ENCODE measurements at places on chromosomes 2 and 18. TPM values are rescaled to one million over a fixed set of nuclear protein-coding genes. Genes with fewer than 3 reads are reported as not detected.

CXCR4 gene
- polyA plus RNA-seq, result 35.8 TPM

PUM2 gene
- polyA plus RNA-seq, result 63.0 TPM

CASP10 gene
- 6.8 TPM for polyA plus RNA-seq

MYO7B gene
- 1.6 TPM for polyA plus RNA-seq

SLC16A14 gene
- 3.5 TPM for polyA plus RNA-seq

CCDC121 gene
- 5.9 TPM for polyA plus RNA-seq

TEX44 gene
- not detected for polyA plus RNA-seq

EIF2AK2 gene
- polyA plus RNA-seq, result 21.5 TPM

DSG4 gene
- not detected for polyA plus RNA-seq

ANKAR gene
- 7.7 TPM for polyA plus RNA-seq

GDF7 gene
- 1.6 TPM for polyA plus RNA-seq

IL1RL1 gene
- 1.0 TPM for polyA plus RNA-seq

SAG gene
- polyA plus RNA-seq, result 0.18 TPM
